ENCODE measurements at places on chromosomes 6 and 20.
A peak's percentile ranks its signal among the peaks of the same experiment; 100 is the strongest.

DNA sequence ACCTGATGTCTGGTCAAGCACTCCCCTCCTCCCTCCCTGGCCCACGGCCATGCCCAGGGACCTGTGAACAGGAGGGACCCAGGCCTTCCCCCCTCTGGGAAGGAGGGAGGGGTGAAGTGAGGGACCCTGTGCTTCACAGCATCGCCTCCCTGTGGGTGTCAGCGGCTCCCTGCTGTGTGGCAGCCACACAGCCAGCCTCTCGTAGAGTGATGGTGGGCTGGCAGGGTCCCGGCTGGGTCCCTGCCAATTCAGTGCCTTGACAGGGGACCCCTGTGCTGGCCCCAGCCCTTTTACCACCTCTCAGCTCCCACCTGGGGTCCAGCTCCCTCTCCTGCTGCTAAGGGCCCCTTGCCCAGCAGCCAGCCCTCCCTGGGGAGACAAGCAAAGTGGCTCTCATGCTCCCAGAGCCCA is 31.3 kb upstream of the GRM4 start:
- DNase-seq = no peak

GRCh38 chr6:14743474-14744211 is 502.2 kb upstream of the JARID2 start:
- peak; percentile 73 for DNase-seq

DNA sequence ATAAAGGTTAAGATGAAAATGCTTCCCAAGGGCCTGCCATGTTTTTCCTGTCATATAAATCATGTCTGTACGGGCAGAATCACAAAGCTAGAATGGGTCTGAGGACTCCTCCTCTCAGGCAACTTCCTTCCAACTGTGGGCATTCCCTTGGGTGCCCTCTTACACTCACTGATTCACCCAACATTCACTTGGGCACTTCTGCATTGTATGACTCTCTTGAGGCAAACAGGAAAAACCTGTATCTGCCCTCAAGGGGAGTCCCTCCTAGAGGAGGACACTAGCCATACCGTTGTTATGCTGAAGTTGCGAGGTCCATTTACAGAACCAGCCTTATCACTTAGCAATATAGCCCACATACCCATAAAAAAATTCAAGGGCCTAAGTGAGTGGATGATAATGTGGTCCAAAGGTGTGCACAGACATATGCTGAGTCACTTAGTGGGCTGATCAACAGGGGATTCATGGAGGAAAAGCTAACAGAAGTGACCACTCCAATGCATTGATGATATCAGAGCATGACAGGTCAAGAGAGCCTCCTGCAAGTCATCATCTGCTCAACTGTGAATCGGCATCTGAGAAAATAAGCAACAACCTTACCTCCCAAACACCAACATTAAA is 131.1 kb downstream of the ATXN1 start:
- no peak for DNase-seq

- no peak for DNase-seq
Observed at GRCh38 chr6:129543981-129544380, 166.0 kb downstream of the ARHGAP18 start.

DNA sequence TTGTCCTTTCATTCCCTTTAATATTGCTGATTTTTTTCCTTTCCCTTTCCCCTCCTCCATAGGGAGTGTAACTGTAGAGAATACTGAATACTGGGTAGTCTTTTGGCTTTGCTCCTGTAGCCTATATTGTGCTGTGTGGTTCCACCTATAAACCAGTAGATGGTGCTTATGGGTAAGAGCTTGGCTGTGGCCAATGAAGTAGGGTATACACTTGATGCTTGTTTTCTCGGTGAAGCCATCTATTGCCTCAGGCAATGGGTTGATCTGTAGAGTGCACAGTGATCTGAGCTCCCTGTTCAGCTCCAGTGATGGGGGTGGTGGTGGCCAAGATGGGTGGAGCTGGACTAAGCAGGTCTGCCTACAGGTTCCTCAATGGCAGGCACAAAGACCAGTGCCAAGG is 203.3 kb upstream of the IMPG1 start:
- DNase-seq = no peak

- no peak for DNase-seq
Observed at GRCh38 chr6:87728706-87729105, 26.7 kb upstream of the AKIRIN2 start.

GRCh38 chr6:131275273-131275672 is 140.0 kb downstream of the AKAP7 start:
- no peak for DNase-seq

DNA sequence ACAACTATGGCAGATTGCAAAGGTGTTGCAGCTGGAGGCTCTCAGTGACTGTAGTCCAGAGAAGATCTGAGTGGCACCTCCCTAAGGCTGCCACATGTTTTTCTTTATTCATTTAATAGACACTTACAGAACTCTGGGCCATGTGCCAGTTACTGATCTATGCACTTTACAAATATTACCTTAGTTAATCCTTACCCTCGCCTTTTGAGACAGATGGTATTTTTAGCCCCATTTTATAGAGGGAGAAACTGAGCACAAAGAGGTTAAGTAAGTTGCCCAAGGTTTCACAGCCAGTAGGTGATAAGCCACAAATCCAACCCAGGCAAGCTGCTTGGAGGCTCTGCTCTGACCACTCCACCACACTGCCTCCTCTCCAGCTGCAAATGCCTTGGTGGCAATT is 6.5 kb upstream of the SCRT2 start:
- no peak for DNase-seq

GRCh38 chr20:56656632-56657031 is 27.5 kb downstream of the TFAP2C start:
- no peak for DNase-seq

GRCh38 chr20:49448917-49449316 is 33.6 kb downstream of the KCNB1 start:
- no peak for DNase-seq

- no peak for DNase-seq
Observed at GRCh38 chr20:4568361-4568959, 153.2 kb upstream of the PRND start.

DNA sequence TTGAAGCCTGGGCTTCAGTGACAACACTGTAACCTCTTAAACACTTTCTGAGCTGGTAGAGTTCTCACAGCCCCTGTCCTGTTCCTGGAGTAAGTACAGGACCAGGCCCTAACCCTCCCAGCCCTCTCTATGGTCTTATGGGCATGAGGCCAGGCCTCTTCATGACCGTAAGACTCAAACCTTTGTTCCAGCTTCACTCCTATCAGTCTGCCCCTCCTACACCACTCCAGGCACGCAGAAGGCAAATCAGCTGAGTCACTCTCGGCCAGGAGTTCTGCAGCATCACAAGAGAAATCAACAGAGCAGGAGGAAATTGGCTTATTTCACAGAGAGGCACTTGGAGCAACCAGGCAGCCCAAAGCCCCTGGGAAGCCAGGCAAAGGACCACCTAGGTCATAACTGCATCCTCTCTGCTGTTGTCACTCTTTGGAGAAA is 25.3 kb upstream of the CHD6 start:
- no peak for DNase-seq

DNA sequence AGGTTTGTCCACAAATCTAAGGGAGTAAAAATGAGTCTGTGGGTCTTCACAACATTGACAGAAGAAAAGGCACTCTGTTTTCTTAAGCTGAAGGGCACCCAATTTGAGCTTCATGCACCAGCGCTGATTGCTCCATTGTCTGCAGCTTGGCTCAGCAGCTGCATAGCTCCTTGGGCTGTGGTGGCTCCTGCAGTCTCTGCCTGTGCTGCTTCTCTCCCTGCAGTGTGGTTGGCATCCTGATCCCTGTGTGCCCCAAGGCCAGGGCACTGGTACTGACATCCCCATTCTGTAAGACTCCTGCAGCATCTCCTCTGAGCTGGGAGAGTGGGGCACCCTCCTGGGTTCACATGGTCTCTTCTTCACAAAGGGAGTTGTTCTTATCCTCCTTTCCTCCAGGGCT is 83.2 kb upstream of the B3GAT2 start:
- no peak for DNase-seq

GRCh38 chr6:79239536-79240168 is 5.2 kb upstream of the HMGN3 start:
- no peak for DNase-seq

DNA sequence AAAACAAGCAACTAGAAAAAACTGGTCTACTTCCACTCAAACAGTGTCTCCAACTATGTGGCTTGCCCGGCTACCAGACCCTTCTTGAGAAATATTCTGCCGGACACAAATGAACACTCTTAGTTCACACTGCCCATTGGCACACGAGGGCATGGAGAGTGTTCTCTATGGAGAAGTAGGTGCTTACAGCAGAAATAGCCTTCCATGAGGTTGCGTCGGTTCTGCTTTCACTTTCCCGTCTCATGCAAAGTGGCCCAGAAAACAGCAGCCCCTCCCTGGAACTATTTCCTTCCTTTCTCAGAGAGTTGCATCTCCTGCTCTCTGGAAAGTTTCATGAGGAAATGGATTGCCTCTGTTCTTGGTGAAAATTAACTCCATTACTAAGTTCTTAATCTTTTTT is 9.5 kb upstream of the HLA-DOA start:
- peak; percentile 91 for DNase-seq

DNA sequence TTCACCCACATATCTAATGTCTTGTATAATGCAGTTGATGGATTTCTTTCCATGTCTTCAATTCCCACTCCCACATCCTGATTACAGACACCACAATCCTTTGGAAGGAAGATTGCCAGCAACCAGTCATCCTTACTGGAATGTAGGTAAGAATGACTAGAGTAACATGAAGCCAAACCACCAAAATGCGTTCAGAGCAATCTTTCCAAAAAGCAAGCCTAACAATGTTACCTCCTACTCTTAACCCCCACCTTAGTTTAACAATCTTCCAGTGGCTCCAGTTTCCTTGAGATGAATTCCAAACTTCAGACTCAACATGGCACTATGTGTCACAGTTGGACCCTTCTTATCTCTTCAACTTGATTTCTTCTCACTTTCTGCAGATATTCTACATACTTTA is 685.6 kb downstream of the DOK5 start:
- DNase-seq = no peak

GRCh38 chr6:124679387-124679786 is 282.9 kb upstream of the RNF217 start:
- DNase-seq = no peak

DNA sequence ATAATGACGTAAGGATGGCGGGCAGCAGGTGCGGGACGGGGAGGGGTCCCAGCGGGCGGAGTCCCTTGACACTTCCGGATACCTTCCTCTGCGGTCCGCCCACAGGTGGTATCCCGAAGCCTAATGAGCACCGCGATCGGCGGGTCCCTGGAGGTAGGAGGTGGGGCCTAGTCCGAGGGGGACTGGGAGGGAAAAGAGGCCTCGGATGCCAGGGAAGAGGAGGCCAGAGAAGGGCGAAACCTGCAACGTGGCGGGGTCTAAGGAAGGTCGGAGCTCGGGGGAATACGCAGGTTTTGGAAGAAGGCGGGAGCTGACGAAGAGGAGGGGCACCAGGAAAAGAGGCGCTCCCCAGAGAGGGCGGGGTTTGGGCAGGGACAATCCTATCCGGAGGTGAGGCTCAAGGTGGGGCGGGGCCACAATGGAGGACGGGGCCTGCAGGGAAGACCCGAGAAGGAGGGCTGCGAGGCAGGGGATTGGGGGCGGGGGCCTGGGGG is 3.7 kb downstream of the PRSS16 start:
- no peak for DNase-seq

GRCh38 chr6:81876971-81877370 is 124.5 kb upstream of the TENT5A start:
- no peak for DNase-seq

GRCh38 chr20:59821201-59821600 is 112.2 kb downstream of the SYCP2 start:
- DNase-seq = no peak

GRCh38 chr6:24900917-24901697 is 34.7 kb downstream of the RIPOR2 start:
- DNase-seq = no peak

- DNase-seq = no peak
Observed at GRCh38 chr6:140012150-140012549, 637.7 kb upstream of the CITED2 start.

GRCh38 chr6:89434954-89435353 is 2.0 kb downstream of the ANKRD6 start:
- no peak for DNase-seq

- no peak for DNase-seq
Observed at GRCh38 chr20:5612581-5613301, 137.5 kb upstream of the SHLD1 start.

DNA sequence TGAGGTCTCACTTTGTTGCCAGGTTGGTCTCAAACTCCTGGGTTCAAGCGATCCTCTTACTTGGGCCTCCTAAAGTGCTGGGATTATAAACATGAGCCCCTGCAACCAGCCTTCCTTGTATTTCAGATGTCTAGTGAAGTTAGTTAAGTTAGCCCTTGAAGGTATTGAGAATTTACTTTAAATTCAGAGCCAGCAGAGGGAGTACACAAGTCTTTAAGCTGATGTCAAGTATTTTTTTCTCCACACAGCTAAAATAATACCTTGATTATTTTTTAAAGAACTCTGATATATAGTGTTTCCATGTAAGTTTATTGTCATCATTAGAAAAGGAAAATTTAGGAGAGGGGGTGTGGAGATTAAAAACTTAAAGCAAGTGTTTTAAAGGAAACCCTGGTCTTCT is 9.8 kb downstream of the FOXO3 start:
- DNase-seq = no peak

- no peak for DNase-seq
Observed at GRCh38 chr20:57788936-57789613, 79.3 kb upstream of the PMEPA1 start.

DNA sequence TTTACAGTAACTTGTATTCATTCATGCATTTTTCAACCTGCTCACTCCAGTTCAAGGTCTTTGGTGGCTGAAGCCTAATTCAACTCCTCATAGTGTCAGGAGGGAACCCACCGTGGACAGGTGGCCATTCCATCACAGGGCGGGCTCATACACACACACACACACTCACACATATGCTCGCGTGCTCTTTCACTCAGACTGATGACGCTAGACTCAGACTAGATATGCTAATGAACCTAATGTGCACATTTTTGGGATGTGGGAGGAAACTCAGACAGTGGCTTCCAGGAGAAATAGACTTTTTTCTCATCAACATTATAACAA is 56.7 kb downstream of the TRIM27 start:
- DNase-seq = no peak

GRCh38 chr6:143264379-143264778 is 186.1 kb downstream of the ADAT2 start:
- no peak for DNase-seq

GRCh38 chr6:47922391-47922790 is 140.6 kb downstream of the OPN5 start:
- DNase-seq = no peak

- DNase-seq = no peak
Observed at GRCh38 chr6:143536866-143537691, 25.6 kb upstream of the FUCA2 start.

GRCh38 chr20:34713194-34713943 is 9.2 kb downstream of the TP53INP2 start:
- no peak for DNase-seq

GRCh38 chr6:6230286-6230685 is 90.2 kb downstream of the F13A1 start:
- DNase-seq = no peak

Data from right atrium auricular region (tissue), 2 donors.